ENCODE measurements at places on chromosomes 11 and 22. TPM values are rescaled to one million over a fixed set of nuclear protein-coding genes. Genes with fewer than 3 reads are reported as not detected.

The DEFB131B gene
- not detected for total RNA-seq

The LMO1 gene
- total RNA-seq = 0.62 TPM

- no peak for DNase-seq
Measured at GRCh38 chr22:35731321-35731720, 13.6 kb downstream of the APOL5 start.

DNA sequence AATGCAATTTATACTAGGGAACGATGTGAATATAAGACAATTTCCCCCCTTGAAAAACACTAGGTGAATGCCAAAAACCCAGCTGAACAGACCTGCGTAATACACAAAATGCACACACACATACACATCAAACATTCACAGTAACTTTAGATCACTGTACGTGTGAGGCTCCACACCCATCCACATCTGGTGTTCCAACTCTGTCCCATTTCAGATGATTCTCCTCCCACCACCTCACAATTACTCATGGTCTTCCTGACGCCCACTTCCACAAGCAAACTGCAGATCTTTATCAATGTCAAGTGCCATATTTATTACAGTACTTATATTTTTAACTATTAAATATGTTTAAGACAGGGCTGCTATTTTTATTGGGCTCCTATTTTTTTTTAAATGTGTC is 57.8 kb upstream of the TENM4 start:
- DNase-seq = no peak

DNA sequence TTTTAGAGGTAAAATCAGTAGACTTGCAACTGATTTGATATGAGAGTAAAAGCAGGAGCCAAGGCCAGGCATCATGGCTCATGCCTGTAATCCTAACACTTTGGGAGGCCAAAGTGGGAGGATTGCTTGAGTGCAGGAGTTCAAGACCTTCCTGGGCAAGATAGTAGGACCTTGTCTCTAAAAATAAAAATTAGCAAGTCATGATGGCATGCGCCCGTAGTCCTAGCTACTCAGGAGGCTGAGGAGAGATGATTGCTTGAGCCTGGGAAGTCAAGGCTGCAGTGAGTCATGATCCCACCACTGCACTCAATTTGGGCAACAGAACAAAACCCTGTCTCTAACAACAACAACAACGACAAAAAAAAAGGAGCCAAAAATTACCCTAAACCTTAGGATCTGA is 13.5 kb downstream of the SGSM3 start:
- no peak for DNase-seq

DNA sequence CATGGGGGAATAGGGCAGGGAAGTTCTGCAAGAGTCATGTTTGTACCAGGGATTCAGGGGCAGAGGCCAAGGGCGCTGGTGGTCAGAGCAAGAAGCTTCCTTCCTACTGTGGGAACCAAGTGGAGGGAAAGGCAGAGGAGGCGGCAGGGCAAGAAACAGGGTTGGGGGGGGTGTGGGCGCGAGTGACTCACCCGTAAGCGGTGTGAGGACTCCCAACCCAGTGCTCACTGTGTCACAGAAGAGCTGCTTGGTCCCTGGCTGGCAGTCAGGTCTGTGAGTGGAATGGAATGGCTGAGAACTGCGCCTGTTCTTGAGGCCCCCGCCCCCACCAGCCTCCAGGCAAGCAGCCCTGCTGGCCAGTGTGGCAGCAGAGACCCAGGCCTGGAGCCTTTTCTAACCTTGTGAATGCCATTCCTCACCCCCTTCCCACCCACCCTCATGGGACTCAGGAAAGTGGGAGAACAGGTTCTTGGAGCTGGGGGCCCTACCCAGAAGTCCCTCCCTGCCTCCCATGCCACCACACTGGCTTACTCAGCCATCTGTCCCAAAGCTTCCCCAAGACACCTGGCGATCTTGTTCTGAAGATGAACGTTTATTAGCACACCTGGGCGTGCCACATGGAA is 4.7 kb downstream of the LRRC10B start:
- no peak for DNase-seq

The HYLS1 gene
- total RNA-seq = 4.1 TPM

DNA sequence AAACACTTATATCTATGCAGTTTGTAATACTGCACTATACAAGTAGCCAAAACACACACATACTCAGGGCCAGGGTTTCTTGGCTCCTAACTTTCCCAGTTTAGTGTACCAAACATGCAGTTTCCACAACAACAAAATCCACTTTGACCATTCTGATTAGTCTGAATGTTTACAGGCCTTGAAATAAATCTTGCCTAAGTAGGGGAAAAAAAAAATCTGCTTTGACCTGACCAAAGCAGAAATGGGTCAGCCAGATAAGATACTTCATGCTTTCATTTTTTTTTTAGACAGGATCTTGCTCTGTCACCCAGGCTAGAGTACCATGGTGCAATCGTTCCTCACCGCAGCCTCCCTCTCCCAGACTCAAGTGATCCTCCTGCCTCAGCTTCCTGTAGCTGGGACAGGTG is 10.1 kb downstream of the PRR14L start:
- DNase-seq = no peak

GRCh38 chr11:35035894-35036408 is 103.0 kb upstream of the CD44 start:
- DNase-seq = no peak

GRCh38 chr11:122809866-122810265 is 28.4 kb upstream of the CRTAM start:
- no peak for DNase-seq

The PRR33 gene
- total RNA-seq = not detected

GRCh38 chr11:2310786-2311352 is 9.1 kb downstream of the TSPAN32 start:
- DNase-seq = no peak

DNA sequence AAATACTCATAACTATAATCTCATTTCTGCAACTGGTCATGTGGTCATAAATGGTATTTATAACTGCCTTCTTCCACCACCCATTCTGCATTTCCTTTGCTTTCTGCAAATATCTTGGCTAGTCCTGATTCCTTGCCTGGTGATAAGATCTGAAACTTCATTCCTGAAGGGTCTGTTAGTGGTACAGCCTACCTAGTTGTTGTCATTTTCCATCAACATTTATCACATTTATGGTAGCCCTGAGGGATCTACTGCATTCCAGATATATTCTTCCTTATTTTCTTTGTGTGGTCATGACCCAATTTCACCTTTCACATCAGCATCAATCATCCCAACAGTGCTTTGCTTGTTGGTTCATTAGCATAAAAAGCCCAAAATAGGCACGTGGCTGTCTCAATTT is 50.1 kb downstream of the DDX6 start:
- DNase-seq = no peak

The NTM gene
- total RNA-seq = 19.5 TPM

The SCN3B gene
- total RNA-seq = 1.2 TPM

The TSPAN4 gene
- 118 TPM for total RNA-seq

- no peak for DNase-seq
Measured at GRCh38 chr11:65278356-65278755, 16.6 kb downstream of the POLA2 start.

DNA sequence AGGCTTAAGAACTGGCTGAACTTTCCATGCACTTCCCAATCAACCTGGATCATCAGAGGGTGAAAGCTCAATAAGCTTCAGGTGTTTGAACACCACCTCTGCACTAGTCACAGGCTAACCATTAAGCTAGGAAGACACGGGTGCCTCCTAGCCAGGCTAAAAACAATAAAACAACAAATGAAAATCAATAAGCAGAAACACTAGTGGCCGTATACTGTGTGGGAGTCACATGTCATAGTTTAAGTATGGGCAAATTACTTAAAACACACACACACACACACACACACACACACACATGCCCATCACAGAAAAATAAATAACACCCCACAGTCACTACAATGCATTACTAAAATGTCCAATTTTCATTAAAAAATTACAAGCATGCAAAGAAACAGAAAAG is 85.2 kb downstream of the APOL5 start:
- no peak for DNase-seq

DNA sequence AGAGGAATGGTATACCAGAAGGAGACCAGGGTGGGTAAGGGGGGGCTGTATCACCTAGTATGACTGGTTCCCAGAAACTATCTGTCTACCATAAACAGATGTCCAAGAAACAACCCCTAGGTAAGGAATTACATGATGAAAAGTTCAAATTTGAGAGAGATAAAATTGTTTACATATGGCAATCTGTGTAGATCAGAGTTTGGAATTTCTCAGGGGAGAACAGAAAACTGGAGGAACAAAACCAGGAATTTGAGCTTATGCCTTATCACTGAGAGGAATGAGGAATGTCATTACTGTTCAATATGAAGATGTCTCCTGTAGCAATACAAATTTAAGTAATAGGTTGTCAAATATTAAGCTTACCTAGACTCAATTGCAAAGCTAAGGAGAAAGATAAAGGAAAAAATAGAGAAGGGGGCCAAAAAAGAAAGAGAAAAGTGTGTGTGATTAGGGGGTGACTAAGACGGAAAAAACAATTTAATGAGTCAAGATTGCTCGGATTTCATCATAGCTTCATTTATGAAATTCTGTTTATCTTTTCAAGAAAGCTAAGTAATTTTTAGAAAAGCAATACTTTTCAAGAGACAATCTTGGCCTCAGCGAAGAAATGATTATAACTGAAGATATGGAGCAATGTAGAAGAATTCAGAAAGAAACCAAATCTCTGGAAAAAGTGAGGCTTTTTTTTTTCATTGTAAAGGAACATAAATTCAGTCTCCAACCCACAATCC is 117.8 kb downstream of the APOL5 start:
- DNase-seq = no peak

GRCh38 chr11:70762810-70763209 is 364.5 kb downstream of the CTTN start:
- no peak for DNase-seq

- DNase-seq = no peak
Measured at GRCh38 chr22:27327497-27327896, 474.1 kb downstream of the MN1 start.
